Endothelial cell of umbilical vein (primary cell): ENCODE measurements at places on chromosomes 16 and 17.

DNA sequence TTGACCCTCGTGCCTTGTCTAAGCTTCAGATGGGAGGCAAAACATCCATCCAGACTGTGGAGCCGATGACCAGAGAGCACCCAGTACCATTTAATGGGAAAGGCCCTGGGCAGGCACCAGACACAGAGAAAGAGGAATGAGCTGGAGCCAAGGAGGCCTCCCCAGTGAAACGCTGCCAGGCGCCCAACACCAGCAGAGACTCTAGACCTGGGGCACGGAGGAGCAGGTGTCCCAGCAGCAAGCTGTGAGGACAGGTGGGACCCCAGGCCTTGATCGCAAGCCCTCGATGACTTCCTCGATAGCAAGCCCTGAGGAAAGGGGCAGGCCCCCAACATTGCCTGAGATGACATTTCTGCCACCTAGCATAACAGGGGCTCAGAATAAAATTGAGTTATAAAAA, 62.2 kb upstream of the SIAH1 start:
- no peak overlapping the region for H3K27ac ChIP-seq
- no peaks in the 10 kb centered on the region for H3K36me3 ChIP-seq
- DNase-seq, result no peak
- peaks cover 9% of the 10 kb centered on the region for H3K4me1 ChIP-seq
- no peaks in the 10 kb centered on the region for H3K27me3 ChIP-seq

GRCh38 chr17:56305007-56305406, 151.7 kb downstream of the ANKFN1 start:
- no peak overlapping the region for H3K27ac ChIP-seq
- no peaks in the 10 kb centered on the region for H3K4me1 ChIP-seq
- no peaks in the 10 kb centered on the region for H3K36me3 ChIP-seq
- no peak for DNase-seq

DNA sequence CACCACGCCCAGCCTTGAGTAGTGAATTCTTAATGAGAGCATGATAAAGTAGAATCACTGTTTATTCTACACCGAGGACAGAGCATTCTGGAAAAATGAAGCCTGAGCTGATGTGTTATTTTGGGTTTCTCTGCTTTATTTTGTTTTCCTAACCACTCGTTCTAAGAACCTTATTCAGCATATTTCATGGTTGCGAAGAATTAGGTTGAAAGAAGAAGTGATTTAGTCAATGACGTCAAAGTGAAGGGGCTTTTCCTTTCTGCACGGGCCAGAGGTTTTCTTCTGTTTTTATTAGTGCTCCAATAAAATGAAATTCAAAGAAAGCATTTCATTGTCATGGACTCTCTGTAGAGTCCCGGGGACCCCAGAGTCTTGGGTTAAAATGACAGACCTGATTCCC, 178.5 kb downstream of the MAF start:
- no peaks in the 10 kb centered on the region for H3K4me1 ChIP-seq
- H3K36me3 ChIP-seq, result no peaks in the 10 kb centered on the region
- H3K27me3 ChIP-seq, result no peaks in the 10 kb centered on the region
- no peak overlapping the region for H3K27ac ChIP-seq

GRCh38 chr16:51416926-51417325, 265.9 kb upstream of the SALL1 start:
- H3K4me1 ChIP-seq, result no peaks in the 10 kb centered on the region
- no peak overlapping the region for H3K4me3 ChIP-seq
- H3K36me3 ChIP-seq, result no peaks in the 10 kb centered on the region
- DNase-seq, result no peak
- no peak overlapping the region for H3K27ac ChIP-seq

GRCh38 chr17:59695945-59696681, 11.1 kb downstream of the PTRH2 start:
- H3K4me1 ChIP-seq, result no peaks in the 10 kb centered on the region
- peaks cover 35% of the 10 kb centered on the region for H3K36me3 ChIP-seq
- no peak overlapping the region for H3K27ac ChIP-seq
- DNase-seq, result no peak
- H3K4me3 ChIP-seq, result no peak overlapping the region

DNA sequence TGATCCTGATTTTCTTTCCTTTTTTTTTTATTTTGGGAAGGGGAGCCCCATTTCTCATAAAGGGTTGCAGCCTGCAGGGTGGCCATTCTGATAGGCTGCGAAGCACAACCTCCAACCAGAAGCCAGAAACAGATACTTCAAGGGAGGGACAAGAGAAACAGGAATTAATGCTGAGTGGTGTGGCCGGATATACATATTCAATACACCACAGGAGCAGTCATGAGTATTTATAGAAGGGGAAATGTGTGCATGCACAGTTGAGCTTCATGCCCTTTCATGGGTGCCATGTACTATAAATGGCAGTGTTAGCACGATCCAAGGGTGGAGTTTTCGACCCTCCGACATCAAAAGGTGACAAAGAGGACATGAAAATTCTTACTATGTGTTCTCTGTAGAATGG, 320.8 kb downstream of the CBLN1 start:
- H3K4me1 ChIP-seq, result no peaks in the 10 kb centered on the region
- no peak overlapping the region for H3K27ac ChIP-seq
- DNase-seq, result no peak
- no peaks in the 10 kb centered on the region for H3K36me3 ChIP-seq
- no peaks in the 10 kb centered on the region for H3K27me3 ChIP-seq
- H3K4me3 ChIP-seq, result no peak overlapping the region

DNA sequence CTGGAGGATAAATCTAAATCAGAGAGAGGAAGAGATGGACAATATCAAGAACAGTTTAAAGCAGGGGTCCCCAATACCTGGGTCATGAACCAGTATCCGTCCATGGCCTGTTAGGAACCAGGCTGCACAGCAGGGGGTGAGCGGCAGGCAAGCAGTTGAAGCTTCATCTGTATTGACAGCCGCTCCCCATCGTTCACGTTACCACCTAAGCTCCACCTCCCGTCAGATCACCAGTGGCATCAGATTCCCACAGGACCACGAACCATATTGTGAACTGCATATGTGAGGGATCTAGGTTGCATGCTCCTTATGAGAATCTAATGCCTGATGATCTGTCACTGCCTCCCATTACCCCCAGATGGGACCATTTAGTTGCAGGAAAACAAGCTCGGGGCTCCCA, 226.5 kb downstream of the SLC39A11 start:
- no peaks in the 10 kb centered on the region for H3K4me1 ChIP-seq
- H3K4me3 ChIP-seq, result no peak overlapping the region
- no peaks in the 10 kb centered on the region for H3K27me3 ChIP-seq
- no peak for DNase-seq
- no peaks in the 10 kb centered on the region for H3K36me3 ChIP-seq
- no peak overlapping the region for H3K27ac ChIP-seq

- H3K27me3 ChIP-seq, result no peaks in the 10 kb centered on the region
- no peak overlapping the region for H3K27ac ChIP-seq
- H3K4me1 ChIP-seq, result no peaks in the 10 kb centered on the region
- DNase-seq, result no peak
- H3K4me3 ChIP-seq, result no peak overlapping the region
- H3K36me3 ChIP-seq, result no peaks in the 10 kb centered on the region
Measured at GRCh38 chr17:41308251-41308917, 725 bp downstream of the KRTAP16-1 start.

GRCh38 chr17:39730095-39730921, at the start of gene MIEN1:
Gene MIEN1, minus strand, starts transcription at chr17:39730532. Its CDS starts 37 bp downstream, at chr17:39730495.
- H3K4me1 ChIP-seq, result peaks cover 13% of the 10 kb centered on the region
- H3K4me3 ChIP-seq, result peak within 1 kb of the TSS; percentile 59
- DNase-seq, result peak; percentile 86
- peaks cover 2% of the 10 kb centered on the region for H3K36me3 ChIP-seq
- no peaks in the 10 kb centered on the region for H3K27me3 ChIP-seq
